Central memory CD8-positive, alpha-beta T cell (primary cell): ENCODE measurements at places on chromosomes 6 and 20.

- DNase-seq = no peak
Measured at GRCh38 chr6:80356000-80356399, 249.5 kb downstream of the BCKDHB start.

- peak; percentile 34 for DNase-seq
Measured at GRCh38 chr6:36593569-36594028, 563 bp upstream of the SRSF3 start.

- DNase-seq = no peak
Measured at GRCh38 chr6:38021029-38021428, 201.5 kb downstream of the ZFAND3 start.

GRCh38 chr6:137647762-137648447, 153.7 kb upstream of the OLIG3 start:
- DNase-seq = no peak

DNA sequence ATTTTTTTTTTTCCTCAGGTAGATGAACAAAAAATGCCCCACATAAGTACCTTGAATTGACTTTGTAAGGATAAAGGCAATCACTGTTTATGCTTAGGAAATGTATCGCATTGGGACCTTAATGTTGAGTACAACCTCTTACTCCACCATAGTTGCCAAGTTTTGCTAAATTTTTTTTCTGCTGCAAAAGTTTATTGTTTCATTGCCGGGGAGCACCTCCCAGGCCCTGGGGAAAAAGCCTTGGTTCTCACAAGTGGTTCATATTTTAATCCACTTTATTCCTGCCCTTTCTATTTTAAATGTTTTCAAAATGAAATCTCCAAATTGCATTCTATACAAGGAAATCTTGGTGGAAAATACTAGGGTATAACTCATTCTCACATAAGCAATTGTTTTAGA, 52.3 kb upstream of the UTRN start:
- no peak for DNase-seq

DNA sequence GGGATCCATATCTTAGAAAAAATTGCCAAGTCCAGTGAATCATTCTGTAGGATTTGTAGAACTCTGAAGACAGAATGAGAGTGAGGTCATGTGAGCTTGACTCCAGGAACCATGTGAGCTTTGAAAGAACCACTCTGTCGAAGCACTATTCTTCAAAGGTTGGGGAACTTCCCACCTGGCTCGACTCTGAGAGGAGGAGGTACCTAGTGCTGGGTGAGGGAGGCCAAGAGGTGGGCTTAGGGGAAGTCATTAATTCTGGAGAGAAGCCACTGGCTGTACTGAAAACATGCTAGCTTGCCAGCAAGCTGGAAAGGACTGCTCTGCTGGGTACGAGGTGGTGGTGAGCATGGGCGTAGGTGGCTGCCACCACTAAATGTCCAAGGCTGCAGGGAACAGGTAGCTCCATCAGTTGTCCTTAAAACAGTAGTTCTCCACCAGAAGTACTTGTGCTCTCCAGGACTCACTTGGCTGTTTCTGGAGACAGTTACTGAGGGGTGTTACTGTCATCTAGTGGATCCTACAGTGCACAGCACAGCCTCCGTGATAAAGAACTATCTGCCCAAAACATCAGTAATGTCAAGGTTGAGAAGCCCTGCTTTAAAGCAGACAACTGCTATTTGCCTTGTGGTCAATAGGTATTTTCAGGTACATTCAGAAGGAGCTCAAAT, 34.7 kb upstream of the SYNJ2 start:
- no peak for DNase-seq

DNA sequence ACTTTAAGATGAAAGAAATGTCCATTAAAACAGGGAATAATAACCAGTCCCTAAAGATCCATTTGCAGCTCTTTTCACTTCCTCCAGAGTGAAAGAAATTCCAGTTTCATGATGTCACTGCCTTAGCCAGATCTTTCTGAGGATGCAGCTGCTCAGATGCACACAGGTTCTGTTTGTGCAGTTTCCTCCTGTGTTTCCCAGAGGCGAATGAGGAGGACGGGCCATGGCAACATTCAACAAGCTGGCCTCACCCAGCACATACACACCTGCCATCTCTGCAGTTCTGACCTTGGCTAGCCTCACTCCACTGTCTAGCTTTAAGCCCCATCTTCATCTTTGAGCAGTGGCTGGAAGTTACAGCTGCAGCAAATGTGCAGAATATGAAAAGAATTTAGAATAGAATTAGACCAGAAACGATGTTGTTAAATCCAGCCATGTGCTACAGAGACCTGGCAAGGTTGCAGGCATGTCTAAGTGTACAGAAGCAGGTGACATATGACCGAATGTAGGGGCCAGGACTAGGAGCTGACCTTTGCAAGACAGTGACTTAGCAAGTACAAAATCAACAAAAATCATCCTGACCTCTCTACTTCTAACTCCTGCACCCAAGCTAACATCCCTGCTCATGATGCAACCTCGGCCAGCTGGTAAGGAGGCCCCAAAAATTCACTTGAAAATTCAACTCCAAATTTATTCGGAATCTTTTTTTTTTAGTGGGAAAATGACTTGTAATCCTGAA, 35.0 kb downstream of the FAM50B start:
- no peak for DNase-seq

DNA sequence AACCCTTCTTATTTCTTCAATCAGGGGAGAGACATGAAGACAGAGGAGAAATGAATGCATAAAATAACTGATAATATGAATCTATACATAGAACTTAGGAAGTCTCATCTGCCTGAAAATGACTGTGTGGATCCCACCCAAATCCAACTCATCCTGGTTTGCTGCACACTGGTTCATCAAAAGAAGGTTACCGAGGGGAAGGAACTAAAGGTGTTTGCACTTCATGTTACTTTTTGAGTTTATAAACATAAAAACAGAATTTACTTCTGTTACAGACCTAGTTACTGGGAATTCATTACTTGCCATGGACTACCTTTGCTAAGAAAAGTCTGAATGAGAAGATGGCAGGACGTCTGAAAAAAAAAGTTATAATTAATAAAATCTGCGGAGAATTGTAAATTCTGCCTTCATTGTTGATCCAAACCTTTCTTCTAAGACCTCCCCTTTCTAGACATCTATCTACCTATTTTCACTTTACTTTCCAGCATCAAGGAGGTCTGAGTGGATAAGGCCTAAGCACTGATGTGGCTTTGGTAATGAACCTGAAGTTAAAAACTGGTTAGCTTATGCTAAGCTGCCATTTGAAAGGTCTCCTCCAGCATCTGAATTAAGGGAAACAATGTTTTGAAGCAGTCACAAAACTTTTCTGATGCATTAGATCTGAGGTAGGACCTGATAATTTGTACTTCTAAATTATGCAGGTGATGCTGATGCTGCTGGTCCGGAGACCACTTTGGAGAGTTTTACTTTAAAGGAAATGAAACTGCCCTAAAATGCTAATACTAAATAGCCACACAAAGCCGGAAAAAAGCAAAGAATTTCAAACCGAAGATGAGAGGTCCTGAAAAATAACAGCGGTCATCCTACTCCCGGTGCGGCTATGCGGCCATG, 84.0 kb downstream of the HFE start:
- DNase-seq = no peak

GRCh38 chr6:13573669-13574110, 711 bp upstream of the SIRT5 start:
- DNase-seq = no peak

GRCh38 chr6:85114581-85114935, 335.3 kb upstream of the NT5E start:
- no peak for DNase-seq

DNA sequence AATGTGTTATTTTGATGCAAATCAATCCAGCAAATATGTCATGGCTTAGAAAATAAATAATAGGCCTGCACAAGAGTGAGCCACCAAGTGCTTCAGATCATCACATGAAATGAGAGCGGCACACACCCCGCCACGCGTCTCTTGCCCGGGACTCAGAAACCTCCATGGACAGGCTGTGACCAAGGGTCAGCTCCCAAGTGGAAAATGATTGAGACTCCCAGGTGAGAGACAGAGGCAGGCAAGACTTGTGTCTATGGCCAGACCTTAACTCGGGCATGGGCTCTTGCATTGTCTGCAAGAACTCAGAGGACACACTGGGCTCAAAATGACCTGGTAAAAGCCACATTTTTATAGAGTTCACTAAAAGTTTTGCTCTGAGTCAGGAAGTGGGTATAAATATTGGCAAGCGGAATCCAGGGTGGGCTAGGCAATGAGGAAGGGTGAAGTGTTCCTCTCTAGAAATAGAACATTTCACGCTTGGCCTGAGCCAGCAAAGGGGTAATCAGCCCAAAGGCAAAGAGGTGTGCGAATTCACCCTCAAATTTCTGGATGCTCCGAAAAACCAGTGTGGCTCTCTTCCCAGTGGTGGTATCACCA, 30.7 kb upstream of the RIN2 start:
- DNase-seq = no peak

DNA sequence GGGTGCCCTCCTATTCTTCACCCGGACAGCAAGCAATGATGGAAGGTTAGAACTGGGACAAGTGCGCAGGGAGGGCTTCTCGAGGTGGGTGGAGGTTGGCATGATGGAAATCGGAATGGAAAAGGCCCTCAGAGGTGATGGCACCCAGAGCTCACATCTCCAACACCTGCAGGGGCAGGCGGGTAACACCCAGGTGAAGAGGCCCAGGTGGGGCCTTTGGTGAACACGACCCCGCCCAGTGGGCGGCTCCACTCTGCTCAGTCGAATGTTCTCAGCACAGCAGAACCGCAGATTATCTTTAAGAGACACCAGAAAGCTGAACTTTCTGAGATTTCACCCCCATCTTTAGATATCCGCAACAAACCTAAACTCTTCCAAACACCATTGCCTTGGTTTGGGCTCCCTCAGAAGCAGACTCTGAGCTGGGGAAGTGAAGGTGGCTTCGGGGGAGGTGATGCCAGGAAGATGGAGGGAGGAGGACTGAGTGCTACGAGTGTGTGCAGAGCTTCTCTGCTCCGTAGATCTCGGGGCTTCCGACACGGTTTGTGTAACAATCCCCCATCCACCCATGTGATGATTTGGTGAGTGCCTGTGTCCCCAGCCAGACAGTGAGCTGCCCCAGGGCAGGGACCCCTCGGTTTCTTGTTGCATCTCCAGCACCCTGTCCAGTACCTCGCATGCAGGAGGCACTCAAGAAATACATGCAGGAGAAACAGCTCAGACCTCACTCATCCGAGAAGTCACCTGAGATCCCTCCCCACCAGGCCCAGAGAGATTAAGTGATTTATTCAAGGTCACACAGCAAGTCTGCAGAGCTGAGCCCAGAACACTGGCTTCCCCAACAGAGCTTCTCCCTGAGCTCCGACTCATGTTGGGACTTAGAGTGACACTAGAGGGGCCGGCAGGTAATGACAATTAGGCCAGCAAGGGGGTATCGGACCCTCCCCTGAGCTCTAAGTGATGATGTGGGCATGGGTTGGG, 45.4 kb downstream of the BPIFB1 start:
- no peak for DNase-seq

DNA sequence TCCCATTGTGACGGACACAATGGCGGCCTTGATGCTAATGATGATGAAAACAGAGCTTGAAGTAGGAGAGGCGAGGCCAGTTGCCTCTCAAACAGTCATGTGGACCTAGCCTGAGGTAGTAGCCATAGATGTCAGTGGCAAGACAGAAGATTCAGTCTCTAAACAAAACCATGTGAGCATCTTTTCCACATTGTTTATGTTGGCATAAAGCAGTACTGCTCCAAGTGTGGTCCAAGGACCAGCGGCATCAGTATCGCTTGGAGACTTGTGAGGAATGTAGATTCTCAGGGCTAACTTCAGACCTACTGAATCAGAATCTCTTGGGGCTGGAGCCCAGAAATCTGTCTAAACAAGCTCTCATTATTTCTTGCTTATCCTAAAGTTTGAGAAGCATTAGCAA, 312.8 kb upstream of the JAG1 start:
- DNase-seq = no peak

- no peak for DNase-seq
Measured at GRCh38 chr6:29943053-29943966, 978 bp downstream of the HLA-A start.
